ENCODE measurements at places on chromosomes 2 and 18. TPM values are rescaled to one million over a fixed set of nuclear protein-coding genes. Genes with fewer than 3 reads are reported as not detected.
A peak's percentile ranks its signal among the peaks of the same experiment; 100 is the strongest.

DNA sequence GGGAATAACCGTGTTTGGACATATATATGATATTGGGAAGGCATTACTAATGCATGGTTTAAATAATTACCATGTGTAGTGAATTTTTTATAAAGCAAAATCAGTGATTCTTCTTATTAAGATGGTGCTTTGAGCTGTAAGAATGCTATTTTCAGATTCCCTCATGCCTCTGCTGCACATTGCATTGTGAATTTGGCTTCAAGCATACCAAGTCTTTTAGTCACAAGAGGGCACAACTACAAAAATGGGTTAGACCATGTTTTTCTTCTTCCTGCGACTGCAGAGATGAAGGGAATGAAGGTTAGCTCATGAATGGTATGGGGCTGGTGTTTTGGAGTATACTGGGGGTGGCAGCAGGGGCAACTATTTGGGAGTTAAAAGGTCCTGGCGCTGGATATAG is 320.1 kb downstream of the SLC4A3 start:
- no peak overlapping the region for H3K4me3 ChIP-seq
- H3K4me1 ChIP-seq, result peaks cover 24% of the 10 kb centered on the region
- no peaks in the 10 kb centered on the region for H3K36me3 ChIP-seq

- peaks cover 16% of the 10 kb centered on the region for H3K4me1 ChIP-seq
- DNase-seq, result no peak
- no peak overlapping the region for H3K27ac ChIP-seq
- H3K4me3 ChIP-seq, result no peak overlapping the region
- no peaks in the 10 kb centered on the region for H3K36me3 ChIP-seq
These were observed 72.4 kb downstream of the RHOB start for GRCh38 chr2:20519309-20519708.

GRCh38 chr18:10080372-10080771 is 166.6 kb downstream of the VAPA start:
- peaks cover 5% of the 10 kb centered on the region for H3K36me3 ChIP-seq
- no peaks in the 10 kb centered on the region for H3K27me3 ChIP-seq
- no peak overlapping the region for H3K4me3 ChIP-seq
- DNase-seq, result no peak
- H3K4me1 ChIP-seq, result peaks cover 5% of the 10 kb centered on the region
- H3K27ac ChIP-seq, result no peak overlapping the region

DNA sequence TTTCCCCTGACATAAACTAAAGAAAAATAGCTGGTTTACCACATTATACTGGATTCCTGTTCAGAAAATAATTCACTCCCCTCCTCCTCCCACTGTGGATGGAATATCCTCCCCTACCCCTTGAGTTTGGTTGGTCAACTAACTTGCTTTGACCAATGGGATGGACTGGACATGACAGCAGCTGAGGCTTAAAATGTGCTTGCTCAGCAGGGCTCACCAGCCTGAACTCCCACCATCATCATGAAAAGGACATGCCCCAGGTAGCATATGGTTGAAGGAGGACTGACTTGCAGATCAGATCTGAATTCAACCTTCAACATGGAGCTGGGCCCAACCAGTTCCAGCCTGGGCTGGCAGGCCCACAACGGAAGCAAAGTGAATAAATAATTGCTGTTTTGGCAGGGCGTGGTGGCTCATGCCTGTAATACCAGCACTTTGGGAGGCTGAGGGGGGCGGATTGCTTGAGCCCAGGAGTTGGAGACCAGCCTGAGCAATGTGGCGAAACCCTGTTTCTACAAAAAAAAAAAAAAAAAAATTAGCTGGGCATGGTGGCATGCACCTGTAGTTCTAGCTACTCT is 284.4 kb downstream of the AFF3 start:
- H3K36me3 ChIP-seq, result peaks cover 39% of the 10 kb centered on the region
- peaks cover 49% of the 10 kb centered on the region for H3K4me1 ChIP-seq
- DNase-seq, result no peak
- H3K4me3 ChIP-seq, result no peak overlapping the region
- H3K27me3 ChIP-seq, result no peaks in the 10 kb centered on the region

DNA sequence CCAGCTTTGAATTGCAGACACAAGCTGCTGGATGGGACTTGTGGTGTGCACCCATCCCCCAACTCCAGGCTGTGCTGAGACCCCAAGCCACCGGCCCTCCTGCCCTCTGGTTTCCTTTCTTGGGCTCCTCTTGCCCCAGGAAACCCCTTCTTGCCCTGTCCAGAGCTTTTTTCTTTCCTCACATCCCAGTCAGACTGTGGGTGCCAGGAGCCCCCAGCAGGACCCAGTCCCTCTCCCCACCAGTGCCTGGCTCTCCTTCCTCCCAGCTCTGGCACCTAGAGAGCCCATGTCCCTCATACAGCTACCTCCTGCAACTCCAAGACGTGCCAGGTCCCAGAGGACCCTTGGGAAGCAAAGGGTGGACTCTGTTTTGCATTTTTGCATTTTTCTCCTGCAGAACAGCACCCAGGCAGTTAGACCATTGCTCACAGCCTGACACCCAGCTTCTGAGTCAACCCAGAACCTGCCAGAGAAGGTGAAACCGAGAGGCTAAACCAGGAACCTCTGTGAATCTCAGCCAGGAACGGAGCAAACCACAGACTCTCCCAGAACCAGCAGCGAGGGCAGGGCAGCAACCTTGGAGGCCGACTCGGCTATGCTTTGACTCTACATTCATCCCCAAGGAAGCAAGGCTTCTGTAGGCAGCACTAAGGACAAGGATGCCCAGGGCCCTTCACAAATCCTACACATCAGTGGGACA is 221.1 kb downstream of the ANAPC1 start:
- no peaks in the 10 kb centered on the region for H3K27me3 ChIP-seq
- peak; percentile 56 for DNase-seq
- H3K4me3 ChIP-seq, result no peak overlapping the region
- no peak overlapping the region for H3K27ac ChIP-seq
- H3K4me1 ChIP-seq, result peaks cover 50% of the 10 kb centered on the region
- H3K36me3 ChIP-seq, result no peaks in the 10 kb centered on the region

DNA sequence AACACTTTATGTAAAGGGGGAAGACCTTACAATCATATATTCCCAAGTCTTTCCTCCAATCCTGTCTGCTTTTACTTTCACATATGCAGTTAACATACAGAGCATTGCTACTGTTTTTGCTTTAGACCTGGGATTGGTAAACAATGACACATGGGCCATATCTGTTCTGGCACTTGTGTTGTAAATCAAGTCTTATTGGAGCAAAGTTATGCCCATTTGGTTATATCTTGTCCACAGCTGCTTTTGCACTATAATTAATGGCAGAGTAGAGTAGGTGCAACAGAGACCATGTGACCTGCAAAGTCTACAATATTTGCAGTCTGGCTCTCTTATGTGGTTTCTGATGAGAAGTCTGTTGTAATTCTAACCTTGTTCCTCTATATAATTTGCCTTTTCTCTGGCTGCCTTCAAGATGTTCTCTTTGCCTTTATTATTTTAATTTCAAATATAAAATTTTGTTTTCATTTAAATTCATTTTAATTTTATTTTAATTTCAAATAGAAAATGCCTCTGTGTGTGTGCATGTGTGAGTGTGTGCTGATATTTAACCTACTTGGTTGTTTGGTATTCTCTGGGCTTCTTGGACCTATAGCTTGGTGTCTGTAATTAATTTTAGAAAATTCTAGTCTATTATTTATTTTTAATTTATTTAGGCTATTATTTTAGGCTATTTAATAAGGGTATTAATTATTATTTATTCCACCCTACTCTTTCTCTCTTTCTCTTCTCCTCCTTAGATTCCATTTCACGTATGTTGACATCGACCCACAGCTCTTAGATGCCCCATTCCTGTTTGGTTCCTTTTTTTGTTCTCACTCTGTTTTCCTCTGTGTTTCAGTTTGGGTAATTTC is 16.8 kb upstream of the LPIN1 start:
- H3K27ac ChIP-seq, result no peak overlapping the region
- DNase-seq, result no peak
- H3K4me1 ChIP-seq, result no peaks in the 10 kb centered on the region
- no peak overlapping the region for H3K4me3 ChIP-seq
- H3K36me3 ChIP-seq, result no peaks in the 10 kb centered on the region
- H3K27me3 ChIP-seq, result peaks cover 80% of the 10 kb centered on the region

DNA sequence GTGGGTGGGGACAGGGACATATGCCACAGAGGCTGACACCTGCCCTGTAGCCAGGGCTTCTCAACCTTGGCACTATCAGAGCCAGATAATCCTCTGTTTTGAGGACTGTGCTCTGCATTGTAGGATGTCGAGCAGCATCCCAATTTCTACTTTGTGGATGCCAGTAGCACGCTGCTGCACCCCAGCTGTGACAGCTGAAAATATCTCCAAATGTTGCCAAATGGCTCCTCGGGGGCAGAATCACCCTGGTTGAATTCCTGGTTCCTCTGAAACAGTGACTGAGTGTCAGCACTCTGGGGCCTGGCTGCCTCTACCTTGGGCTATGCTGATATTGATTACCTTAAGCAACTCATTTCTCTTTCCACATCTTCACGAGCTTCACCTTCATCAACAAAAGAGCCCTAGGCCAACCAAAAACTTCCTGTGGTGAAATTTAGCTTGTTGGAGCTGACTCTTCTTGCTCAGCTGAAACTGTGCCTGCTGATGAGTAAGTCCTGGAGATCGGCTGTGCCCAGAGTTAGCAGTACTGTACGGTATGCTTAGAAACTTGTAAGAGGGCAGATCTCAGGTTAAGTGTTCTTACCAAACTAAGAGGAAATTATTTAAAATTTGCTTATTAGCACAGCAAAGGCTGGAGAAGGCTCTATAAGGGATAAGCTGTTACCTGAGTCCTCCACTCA is 138.1 kb downstream of the SEPTIN10 start:
- no peaks in the 10 kb centered on the region for H3K27me3 ChIP-seq
- peak overlapping the region; percentile 84 for H3K27ac ChIP-seq
- peaks cover 67% of the 10 kb centered on the region for H3K4me1 ChIP-seq
- H3K36me3 ChIP-seq, result peaks cover 26% of the 10 kb centered on the region
- no peak for DNase-seq
- H3K4me3 ChIP-seq, result no peak overlapping the region

DNA sequence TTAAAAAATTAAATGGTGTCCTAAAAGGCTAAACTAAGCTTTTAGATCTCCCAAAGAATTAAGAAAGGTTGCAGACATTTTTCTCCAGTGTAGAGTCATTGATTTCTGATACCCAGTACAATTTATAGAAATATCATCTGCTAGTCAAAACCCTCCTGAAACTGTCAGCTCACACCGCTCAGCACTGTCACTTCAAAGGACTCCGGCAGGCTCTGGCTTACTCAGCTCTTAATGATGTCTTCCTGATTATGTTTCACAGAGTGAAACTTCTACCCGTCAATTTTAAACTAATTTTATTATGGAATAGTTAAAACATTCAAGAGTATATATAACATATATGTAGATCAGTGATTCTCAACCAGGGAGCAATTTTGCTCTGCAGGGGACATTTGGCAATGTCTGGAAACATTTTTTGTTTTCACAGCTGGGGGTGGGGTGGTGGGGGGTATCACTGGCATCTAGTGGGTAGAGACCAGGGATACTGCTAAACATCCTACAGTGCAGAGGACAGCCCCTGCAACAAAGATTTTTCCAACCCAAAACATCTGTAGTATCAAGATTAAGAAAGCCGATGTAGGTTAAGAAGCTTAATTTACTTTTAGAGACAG is 31.6 kb downstream of the CDK15 start:
- no peaks in the 10 kb centered on the region for H3K27me3 ChIP-seq
- H3K4me3 ChIP-seq, result no peak overlapping the region
- H3K4me1 ChIP-seq, result peaks cover 31% of the 10 kb centered on the region
- H3K27ac ChIP-seq, result peak overlapping the region; percentile 66
- H3K36me3 ChIP-seq, result peaks cover 8% of the 10 kb centered on the region

Gene KCNG2
- total RNA-seq, result not detected

Gene SPP2
- not detected for total RNA-seq

Gene FAM110C
- total RNA-seq, result not detected

All from osteocyte (in vitro differentiated cells).